ENCODE measurements at places on chromosomes 3 and 15.

DNA sequence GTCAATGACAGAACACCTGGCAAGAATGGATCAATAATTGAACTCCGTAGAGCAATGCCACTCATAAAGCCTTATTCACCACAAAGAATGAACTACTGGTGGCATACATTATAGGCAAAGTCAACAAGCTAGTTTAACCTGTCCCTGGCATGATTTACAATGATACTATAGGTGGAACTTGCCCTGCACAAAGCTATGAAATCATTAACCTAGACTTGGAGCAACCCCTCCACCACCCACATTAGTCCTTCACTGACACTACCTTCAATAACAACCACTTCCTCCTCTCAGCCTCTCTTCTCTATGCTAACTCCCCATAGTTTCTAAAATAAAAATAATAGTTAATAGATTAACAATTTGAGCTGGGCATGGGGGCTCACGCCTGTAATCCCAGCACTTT, 54.4 kb downstream of the ACAP2 start:
- no peak for DNase-seq

DNA sequence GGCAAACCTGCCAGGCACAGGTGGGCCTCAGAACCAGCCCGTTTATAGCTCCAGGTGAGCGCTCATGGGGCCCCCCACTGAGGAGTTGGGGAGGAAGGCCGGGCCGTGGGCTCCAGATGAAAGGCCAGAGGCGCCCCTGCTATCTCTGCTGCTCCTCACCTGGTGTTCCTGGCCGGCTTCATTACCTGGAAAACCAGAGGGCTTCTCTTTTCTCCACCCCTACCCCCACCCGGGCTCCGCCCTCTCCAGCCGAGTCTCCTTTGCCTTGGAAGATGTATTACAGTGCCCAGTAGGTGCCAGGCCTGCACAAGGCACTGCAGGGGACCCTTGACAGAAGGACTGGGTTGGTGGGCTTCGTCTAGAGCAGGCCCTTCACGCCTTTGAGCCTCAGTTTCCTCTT, 111.4 kb downstream of the WNT7A start:
- DNase-seq = no peak

DNA sequence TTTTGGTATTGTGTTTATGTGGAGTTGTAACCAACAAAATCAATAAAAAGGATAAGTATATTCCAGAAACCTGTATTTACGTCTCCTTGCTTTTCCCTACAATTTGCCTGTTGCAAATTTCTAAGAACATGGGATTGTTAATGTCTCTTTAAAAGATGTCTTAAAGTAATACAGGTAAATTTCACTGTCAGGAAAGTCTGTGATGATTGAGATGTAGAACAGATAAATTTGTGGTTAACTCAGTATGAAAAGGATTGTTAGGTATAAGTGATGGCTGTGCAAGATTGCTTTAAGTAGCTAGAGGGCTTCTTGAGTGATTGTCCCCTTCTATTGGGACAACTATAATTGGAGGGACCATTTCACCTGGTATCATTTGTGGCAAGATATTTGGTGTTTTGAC, 6.8 kb downstream of the PTPRG start:
- DNase-seq = no peak

DNA sequence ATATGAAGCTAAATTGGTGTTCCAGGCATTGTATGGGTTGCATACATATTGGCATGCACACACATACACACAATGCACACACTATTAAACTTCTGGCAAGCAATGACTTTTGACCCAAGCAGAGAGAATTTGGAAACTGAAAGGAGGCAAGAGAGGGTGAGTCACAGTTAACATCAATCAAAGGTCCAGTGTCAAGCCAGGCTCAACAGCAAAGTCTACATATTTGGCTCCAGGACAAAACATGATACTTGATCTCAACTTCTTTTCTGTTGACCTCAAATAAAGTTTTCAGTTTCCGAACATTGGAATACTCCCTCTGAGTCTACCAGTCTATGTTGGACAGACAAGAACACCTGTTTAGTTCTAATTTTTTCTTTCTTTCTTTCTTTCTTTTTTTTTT, 28.3 kb downstream of the IL12A start:
- peak; percentile 58 for DNase-seq

GRCh38 chr3:184481984-184482671, 79.5 kb upstream of the EPHB3 start:
- no peak for DNase-seq

- DNase-seq = no peak
Observed at GRCh38 chr15:40003116-40003916, 35.7 kb downstream of the SRP14 start.

DNA sequence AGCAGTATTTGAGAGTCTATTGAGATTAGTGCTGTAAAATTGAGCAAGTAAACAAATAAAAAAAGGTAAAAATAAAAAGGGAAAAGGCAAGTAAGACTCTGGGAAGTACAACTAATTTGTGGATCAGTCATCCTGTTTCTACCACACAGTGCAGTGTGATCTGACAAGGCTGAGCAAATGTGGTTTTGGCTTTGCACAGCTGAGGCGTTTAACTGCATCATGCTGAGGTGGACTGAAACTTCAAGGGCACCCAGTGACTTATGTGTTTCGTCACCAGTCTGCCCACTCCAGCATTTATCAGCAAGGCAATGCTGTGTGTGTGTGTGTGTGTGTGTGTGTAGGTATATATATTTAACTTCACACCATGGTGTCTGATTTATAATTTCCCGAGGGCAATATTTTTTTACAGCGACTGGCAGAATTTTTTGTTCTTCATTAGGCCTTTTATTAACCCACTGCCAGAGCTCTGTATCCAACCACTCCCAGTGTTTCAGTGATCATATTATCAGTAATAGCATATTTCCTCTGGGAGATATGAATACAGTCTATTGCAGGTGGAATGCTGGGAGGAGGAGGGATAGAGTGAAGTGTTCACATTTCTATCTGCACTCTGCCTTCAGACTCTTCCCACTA, 131.5 kb upstream of the SATB1 start:
- DNase-seq = no peak

DNA sequence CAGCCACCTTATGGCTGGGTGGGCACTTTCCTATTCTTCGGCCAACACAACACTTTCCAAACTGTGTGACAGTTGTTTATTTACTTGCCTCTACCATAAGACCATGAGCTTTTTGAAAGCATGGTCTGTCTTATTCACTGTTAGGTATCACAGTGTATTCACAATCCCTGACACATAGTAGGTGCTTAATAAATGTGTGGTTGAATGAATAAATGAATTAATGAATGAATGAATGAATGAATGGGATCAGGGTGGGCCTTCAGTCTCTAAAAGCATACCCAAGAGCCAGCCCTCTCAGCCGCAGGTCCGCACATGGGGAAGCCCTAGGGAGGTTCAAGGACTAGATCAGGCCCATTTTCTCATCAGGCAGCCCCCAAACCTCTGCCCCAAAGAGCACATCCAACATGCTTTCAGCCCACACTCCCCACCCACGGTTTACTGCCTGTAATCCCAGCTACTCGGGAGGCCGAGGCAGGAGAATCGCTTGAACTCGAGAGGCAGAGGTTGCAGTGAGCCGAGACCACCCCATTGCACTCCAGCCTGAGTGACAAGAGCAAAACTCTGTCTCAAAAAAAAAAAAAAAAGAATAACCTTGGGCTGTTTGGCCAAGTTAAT, 95.9 kb downstream of the LIPC start:
- DNase-seq = no peak

- DNase-seq = no peak
Observed at GRCh38 chr3:139519998-139520737, 19.4 kb downstream of the RBP1 start.

DNA sequence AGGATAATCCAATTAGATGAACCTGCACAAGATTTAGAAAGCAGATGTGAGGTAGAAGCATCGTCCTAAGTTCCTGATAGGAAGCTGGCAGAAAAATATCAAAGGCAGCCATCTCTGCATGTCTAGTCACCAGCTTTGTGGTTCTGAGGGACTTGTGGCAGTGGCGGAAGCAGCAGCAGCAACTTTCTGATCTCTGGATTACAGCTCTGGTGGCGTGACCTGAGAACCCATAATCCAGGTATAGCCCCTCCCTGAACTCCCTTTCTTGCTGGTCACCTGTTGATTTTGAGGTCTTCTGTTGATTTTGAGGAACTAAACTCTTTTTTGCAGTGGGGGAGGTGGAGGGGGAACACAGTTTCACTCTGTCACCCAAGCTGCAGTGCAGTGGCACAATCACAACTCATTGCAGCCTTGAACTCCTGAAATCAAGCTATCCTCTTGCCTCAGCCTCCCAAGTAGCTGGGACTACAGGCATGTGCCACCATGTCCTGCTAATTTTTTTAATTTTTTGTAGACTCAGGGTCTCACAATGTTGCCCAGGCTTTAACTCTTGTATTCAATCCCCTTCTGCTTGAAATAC, 7.9 kb downstream of the FSIP1 start:
- no peak for DNase-seq

- no peak for DNase-seq
Observed at GRCh38 chr15:88447206-88447605, 20.0 kb downstream of the MRPL46 start.

DNA sequence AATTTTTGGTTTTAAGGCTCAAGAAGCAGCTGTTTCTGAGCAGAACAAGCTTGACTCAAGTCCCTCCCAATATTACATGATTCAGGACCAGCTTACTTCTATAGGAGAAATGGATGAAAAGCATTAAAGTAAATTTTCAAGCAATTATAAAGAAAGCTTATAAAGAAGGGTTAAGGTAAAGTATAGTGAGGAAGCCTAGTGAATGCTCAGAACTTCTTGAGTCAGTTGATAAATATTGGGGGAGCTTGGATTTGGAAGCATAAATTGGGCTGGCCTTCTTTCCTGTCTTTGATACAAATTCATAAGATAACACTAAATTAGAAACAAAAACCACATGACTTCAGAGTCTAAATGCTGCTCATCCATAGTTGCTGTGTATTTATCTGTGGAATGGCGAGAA, 156.0 kb downstream of the CHL1 start:
- no peak for DNase-seq

- no peak for DNase-seq
Observed at GRCh38 chr15:66655997-66656396, 46.0 kb upstream of the SMAD6 start.

DNA sequence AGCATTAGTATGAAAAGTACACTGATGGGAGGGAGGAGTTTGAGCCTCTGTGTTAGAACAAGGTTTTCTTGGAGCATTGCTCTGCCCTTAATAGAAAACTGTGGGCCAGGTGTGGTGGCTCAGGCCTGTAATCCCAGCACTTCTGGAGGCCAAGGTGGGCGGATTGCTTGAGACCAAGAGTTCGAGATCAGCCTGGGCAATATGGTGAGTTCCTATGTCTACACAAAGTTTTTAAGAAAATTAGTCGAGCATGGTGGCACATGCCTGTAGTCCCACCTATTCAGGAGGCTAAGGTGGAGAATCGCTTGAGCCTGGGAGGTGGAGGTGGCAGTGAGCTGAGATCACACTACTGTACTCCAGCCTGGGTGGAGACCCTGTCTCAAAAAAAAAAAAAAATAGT, 103.7 kb downstream of the ATP10A start:
- DNase-seq = no peak

GRCh38 chr3:141454054-141454453, 32.8 kb upstream of the RASA2 start:
- no peak for DNase-seq

- DNase-seq = no peak
Observed at GRCh38 chr3:138608322-138609135, at the start of gene FAIM. Gene FAIM (plus strand): TSS chr3:138608771. CDS start chr3:138619727, 10,956 bp downstream.

- DNase-seq = no peak
Observed at GRCh38 chr3:127131424-127132170, 61.3 kb upstream of the PRR23E start.

- no peak for DNase-seq
Observed at GRCh38 chr3:123390865-123391600, 57.9 kb downstream of the ADCY5 start.

DNA sequence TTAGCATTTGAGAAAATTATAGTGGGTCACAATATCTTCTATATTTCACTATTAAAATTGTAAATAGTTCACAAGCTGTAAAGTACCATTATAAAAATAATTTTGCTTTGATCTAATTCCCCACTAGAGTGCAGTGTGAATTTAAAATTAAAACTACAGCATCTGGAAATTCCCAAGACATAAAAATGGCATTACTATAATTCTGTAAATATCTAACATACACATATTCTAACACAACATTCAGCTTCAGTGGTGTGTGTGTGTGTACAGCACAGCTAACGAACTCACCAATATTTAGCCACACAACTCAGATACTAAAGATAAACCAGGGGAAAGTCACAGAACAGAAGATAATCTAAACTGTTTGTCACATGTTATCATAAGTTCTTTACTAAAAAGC, 424.9 kb upstream of the ZNF385D start:
- DNase-seq = no peak

- no peak for DNase-seq
Observed at GRCh38 chr3:42709621-42710020, 7.0 kb upstream of the HHATL start.

- no peak for DNase-seq
Observed at GRCh38 chr15:31484986-31485385, 158.4 kb downstream of the KLF13 start.

- no peak for DNase-seq
Observed at GRCh38 chr15:83930392-83931212, 276.7 kb downstream of the ADAMTSL3 start.

- DNase-seq = peak; percentile 78
Observed at GRCh38 chr15:41944313-41944940, 27.9 kb downstream of the EHD4 start.

- no peak for DNase-seq
Observed at GRCh38 chr15:77421370-77421700, 647 bp downstream of the HMG20A start.

- peak; percentile 11 for DNase-seq
Observed at GRCh38 chr15:79475306-79475705, 43.2 kb downstream of the MINAR1 start.

GRCh38 chr3:178588628-178589027, 52.4 kb downstream of the KCNMB2 start:
- no peak for DNase-seq

DNA sequence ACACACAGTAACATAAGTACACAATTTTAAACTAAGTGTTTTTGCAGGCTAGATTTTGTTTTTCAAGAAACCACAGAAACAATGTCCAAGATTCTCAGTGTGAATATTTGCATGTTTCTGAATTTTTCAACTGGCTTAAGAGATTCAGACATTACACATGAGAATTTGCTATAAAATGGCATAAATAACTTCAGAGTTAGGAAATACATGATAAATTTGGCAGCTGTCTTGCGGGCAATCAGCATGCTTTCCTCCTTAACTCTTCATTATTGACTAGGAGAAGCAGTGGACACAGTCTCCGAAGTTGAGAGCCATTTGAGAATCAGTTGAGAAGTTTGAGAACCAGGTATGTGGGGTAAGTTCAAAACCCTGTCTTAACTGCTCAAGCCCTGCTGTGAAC, 625.6 kb upstream of the SGO1 start:
- no peak for DNase-seq

- no peak for DNase-seq
Observed at GRCh38 chr3:186700267-186700666, 16.9 kb upstream of the KNG1 start.

- DNase-seq = no peak
Observed at GRCh38 chr3:134704556-134704955, 53.7 kb upstream of the KY start.
